ENCODE measurements at places on chromosomes 12 and 14.

DNA sequence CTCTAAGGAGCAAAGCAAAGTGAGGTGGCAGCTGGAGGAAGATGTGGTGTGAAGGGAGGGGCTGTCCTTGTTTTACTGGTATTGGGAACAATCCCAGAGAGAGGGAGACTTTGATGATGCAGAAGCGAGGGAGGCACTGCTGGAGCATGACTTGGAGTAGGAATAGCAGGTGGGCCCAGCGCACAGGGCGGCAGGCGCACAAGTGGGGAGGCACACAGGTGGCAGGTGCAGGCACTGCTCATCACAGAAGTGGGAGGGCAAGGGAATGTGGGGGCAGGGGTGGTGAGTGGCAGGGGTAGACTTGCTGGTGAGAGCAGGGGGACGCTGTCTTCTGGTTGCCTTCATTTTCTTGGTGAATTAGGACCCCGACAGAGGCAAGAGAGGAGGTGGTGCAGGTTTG lies 11.5 kb upstream of the IFI27 start:
- H3K27ac ChIP-seq, result no peak overlapping the region
- H3K27me3 ChIP-seq, result no peaks in the 10 kb centered on the region
- H3K4me3 ChIP-seq, result no peak overlapping the region

DNA sequence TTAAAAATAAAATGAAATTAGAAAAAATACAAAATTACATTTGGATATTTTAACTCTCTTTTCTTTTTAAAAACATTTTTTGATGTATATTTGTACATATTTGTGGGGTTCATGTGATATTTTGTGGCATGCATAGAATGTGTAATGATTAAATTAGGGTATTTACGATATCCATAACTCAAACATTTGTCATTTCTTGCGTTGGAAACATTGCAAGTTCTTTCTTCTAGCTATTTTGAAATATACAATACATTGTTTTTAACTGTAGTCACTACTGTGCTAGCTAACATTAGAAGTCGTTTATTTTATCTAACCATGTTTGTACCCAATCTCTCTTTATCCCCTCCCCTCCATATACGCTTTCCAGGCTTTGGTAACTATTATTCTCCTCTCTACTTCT lies 13.9 kb upstream of the EIF2S3B start:
- H3K4me1 ChIP-seq, result no peaks in the 10 kb centered on the region
- no peak for DNase-seq
- no peak overlapping the region for H3K27ac ChIP-seq

- H3K36me3 ChIP-seq, result no peaks in the 10 kb centered on the region
- H3K27ac ChIP-seq, result no peak overlapping the region
- no peak for DNase-seq
- H3K4me1 ChIP-seq, result no peaks in the 10 kb centered on the region
Observed at GRCh38 chr12:102873077-102873476, 44.0 kb downstream of the PAH start.

DNA sequence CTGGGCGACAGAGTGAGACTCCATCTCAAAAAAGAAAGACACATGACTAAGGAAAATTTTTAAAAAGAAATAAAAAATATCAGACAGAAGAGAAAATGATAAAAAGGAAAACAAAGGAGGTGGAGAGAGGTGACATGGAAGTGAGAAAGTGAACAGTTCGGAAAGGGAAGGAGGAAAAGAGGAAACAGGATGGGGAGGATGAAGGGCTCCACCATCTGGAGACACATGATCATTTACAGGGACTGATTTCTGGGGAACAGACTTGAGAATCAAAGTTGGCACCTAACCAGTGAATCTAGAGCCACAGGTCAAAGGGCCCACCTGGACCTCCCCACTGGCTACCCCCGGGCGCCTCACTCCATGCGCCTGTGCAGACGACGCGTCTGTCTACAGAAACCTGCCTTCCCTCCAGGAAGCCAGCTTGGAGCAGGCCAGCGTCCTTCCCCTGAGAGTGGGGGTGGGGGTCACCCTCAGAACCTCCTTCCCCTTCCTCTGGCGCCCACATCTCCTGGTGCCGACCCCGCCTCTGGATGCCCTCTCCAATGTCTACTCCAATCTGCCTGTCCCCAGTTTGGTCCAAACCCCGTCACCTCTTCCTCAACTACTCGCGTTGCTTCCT lies 60.5 kb downstream of the AMN start:
- H3K27me3 ChIP-seq, result no peaks in the 10 kb centered on the region
- H3K4me3 ChIP-seq, result no peak overlapping the region
- no peak for DNase-seq
- H3K36me3 ChIP-seq, result peaks cover 29% of the 10 kb centered on the region
- no peak overlapping the region for H3K27ac ChIP-seq

- DNase-seq, result no peak
- H3K36me3 ChIP-seq, result no peaks in the 10 kb centered on the region
- no peaks in the 10 kb centered on the region for H3K4me1 ChIP-seq
- no peak overlapping the region for H3K27ac ChIP-seq
- no peak overlapping the region for H3K4me3 ChIP-seq
Observed at GRCh38 chr14:87386524-87386923, 606.5 kb downstream of the GALC start.

All from PC-3 (cell line).